ENCODE measurements at places on chromosomes 4 and X.

DNA sequence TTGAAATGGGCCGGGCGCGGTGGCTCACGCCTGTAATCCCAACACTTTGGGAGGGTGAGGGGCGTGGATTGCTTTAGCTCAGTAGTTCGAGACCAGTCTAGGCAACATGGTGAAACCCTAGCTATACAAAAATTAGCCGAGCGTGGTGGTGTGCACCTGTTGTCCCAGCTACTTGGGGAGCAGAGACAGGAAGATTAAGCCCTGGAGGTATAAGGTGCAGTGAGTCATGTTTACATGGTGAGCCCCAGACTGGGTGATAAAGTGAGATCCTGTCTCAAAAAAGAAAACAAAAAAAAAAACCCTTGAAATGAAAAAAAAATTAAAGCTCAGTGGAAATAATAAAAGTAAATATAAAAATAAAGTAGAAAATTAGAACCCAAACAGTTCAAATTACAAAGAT, 6.9 kb upstream of the XAGE2 start:
- no peak for DNase-seq

GRCh38 chr4:38566806-38567398, 97.1 kb upstream of the KLF3 start:
- no peak for DNase-seq

- DNase-seq = no peak
Observed at GRCh38 chr4:61501812-61502211, 301.7 kb downstream of the ADGRL3 start.

DNA sequence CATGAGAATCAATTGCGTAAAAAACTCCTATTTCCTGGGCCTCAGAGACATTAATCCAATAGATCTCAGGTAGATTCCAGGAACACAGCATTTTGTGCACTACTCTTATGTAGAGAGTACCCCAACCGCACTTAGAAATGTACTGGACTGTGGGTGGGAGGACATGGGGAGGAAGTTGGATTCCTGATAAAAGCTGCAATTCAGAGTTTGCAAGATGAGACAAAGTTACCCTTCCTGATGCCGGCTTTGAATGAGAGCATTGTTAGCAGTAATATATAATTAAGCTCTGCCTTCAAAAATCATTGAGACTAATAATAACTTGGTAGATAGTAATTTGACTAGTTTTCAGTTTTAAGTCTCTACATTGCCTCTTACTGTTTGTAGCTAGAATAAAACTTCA, 323.3 kb upstream of the GALNT7 start:
- DNase-seq = no peak

- no peak for DNase-seq
Observed at GRCh38 chrX:64334467-64334866, 60.8 kb downstream of the MTMR8 start.

- no peak for DNase-seq
Observed at GRCh38 chrX:129545408-129545807, 5.3 kb downstream of the OCRL start.

- DNase-seq = no peak
Observed at GRCh38 chr4:177222781-177223180, 86.9 kb upstream of the NEIL3 start.

DNA sequence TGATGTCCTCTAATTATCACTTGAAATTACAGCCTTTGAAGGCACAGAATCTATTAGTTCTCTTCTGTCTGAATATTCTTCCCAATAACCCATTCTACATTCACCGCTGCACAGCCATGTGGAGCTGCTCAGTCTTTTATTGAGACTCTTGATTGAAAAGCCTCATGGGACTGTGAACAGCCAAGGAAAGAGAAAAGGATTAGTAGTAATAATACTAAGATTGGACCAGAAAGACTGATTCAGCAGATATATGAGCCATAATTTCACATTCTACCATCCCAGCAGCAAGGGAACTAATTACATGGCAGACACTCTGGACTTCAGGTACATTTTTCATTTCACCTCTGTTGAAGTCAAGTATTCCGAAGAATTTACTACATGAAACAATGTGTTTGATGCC, 2471.7 kb downstream of the ARAP2 start:
- no peak for DNase-seq

- DNase-seq = no peak
Observed at GRCh38 chr4:68951806-68952585, 392 bp upstream of the UGT2A3 start.

DNA sequence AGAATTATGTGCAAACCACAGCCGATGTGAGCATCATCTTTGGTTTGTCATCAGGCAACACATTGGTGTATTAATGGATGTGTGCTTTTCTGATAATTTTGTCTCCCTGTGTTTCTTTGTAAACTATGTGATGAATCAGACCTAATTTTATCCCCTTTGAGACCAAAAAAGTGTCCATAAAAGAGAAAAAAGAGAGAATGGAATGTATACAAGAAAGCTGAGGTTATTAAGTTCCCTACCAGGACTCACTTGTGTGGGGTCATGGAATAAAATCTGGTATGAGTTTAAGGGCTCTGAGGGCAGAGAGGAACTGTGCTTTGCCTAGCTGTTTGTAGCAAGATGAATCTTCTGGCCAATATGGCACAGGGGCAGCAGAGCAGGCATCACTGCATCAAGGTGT, 239.5 kb upstream of the HAND2 start:
- no peak for DNase-seq

GRCh38 chrX:72573158-72573511, 492 bp upstream of the HDAC8 start:
- DNase-seq = no peak

DNA sequence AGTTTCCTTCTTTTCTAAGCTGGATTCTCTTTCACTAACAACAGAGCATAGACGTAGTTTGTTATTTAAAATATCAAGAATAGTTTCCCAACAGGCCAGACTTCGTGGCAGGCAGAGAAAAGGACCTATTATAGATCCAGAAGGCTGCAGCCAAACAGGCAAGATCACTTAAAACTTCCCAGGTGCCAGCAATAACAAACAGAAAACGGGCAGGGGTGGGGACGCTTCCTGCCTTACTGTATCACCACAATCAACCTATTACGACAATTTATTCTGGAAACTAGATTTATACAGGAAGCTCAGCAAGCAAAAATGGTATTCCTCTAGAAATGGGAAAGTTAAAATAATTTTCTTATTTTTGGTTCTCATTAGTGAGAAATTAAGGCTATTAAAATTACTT, 22.1 kb downstream of the RWDD4 start:
- DNase-seq = no peak

- DNase-seq = no peak
Observed at GRCh38 chr4:159444678-159445077, 341.8 kb downstream of the RAPGEF2 start.

DNA sequence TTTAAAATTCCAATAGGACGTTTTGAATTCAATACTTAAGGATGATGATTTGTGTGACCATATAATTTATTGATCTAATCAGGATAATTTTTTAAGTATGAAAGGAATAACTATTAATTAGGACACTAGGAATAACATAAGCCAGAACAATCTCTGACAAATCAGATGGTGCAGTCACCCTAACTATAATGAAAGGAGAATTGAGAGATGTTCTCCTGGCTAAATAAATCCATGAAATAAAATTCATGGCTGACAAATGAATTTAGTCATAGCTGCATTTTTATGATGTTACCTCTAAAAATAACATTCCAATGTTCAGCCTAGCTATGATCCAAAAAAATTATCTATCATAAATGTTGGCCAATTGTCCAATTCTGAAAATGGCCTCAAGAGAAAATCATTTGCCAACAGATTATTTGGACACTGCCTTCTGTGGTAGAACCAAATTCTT, 190.6 kb upstream of the NEIL3 start:
- DNase-seq = no peak

GRCh38 chr4:113183032-113183605, 133.7 kb downstream of the ANK2 start:
- DNase-seq = no peak

GRCh38 chrX:97564496-97564895, 680.8 kb downstream of the RPA4 start:
- no peak for DNase-seq

DNA sequence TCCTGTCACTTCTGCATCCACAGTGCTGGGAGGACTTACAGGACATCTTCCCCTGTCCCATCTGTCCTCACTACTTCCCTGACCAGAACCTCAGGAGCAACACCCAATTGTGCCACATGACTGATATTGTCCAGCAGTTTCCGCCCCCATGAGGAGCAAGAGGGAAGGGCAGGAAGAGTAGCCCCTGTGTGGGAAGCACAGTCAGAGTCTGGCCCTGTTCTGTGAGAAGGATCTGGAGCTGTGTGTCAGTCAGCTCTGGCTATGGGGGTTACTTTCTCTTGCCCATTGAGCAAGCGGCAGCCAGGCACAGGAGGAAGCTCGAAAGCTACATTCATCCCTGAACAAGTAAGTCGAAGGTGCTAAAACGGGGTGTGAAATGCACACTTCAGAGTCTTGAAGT, 14.8 kb upstream of the TRIM60 start:
- no peak for DNase-seq

DNA sequence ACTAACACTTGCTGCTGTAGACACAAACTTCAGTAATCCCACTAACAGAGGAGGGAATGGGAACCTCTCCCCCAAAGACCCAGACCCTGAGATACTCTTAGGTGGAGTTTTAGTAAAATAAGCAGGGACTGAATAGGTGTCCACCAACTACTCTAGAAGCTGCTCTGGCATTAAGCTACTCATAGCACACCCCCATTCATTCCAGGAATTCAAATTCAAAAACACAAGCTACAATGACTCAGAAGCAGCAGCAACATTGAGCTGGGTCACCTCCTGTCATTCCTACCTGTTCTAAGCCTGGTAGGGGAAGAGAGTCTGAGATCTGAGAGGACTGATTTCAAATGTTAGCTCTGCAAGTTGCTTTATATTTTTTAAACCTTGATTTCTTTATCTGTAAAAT, 135.4 kb upstream of the FRMPD4 start:
- DNase-seq = no peak

DNA sequence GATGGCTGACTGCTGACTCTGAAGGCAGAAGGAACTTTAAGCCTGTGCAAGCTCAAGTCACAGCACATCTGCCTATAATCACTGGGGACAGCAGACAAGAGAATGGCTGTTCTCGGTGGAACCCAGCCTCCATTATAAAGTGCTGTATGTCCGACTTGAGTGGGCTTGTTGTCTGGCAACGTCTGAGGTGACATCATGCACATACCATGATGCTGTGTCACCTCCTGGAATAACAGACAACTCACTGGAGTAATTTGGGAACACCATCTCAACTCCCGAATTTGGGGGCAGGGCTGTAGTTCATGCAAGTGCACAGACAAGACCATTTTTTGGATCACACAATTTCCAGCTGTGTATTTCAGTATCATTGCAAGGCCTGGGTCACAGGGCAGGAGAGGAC, 59.8 kb upstream of the GPM6B start:
- no peak for DNase-seq

- DNase-seq = no peak
Observed at GRCh38 chr4:26152056-26152455, 168.8 kb upstream of the RBPJ start.

DNA sequence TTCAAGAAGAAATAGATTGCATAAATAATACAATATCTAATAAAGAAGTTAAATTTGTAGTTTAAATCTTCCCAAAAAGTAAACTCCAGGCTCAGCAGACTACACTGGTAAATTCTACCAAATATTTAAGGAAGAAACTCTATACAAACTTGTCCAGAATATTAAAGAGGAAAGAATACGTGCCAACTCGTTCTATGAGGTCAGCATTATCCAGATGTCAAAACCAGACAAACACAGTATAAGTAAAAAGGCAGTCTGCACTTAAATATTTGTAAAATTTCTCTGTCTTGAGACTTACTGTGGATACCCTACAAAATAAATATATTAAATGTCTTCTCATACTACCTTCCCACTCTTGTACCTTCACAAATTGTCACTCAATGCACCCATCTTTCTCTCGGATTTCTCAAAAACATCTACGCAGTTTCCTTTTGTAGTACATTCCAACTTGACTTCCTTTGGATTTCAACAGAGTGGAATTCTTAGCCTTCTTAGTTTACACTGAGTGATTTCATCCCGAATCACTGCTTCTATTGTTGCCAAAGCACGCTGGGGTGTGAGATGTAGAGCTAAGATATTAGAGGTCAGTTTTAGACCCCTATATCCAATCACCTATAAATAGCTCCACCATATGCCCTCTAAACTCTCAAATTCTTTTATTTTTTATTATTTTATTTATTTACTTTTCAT, 71.6 kb upstream of the MAB21L2 start:
- no peak for DNase-seq

GRCh38 chrX:33385546-33385945, 174.2 kb upstream of the DMD start:
- no peak for DNase-seq

- DNase-seq = no peak
Observed at GRCh38 chrX:129227366-129227765, 295.9 kb downstream of the SMARCA1 start.

- no peak for DNase-seq
Observed at GRCh38 chr4:94603170-94603747, 151.5 kb downstream of the PDLIM5 start.

DNA sequence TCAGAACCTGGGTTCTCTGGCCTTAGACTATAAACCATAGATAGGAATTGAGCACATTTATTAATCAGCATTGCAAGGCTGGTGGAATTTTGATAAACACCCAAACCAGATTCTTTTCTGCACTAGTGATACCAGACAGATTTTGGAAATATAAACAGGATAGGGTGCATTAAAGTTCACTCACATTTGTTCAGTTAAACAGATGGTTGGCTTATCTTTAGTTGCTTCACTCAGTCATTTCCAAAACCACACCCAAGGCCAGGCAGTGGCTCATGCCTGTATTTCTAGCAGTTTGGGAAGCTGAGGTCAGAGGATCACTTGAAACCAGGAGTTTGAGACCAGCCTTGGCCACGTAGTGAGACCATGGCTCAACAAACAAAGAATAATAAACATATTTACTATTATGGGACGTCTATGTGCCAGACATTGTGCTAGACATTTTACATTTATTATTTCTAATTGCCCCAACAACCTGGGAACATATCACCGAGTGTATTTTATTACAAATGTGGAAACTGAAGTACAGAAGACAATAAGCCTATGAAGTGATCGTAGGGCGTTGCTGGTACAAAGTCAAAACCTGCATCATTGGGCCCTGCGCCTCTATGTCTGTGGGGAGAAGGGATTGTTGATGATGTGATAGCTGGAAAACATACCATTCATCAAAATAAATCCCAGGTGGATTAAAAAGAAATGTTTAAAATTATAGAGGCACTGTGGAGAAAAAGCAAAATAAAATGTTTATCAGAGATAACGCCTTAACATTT, 15.0 kb downstream of the ADD1 start:
- DNase-seq = no peak

DNA sequence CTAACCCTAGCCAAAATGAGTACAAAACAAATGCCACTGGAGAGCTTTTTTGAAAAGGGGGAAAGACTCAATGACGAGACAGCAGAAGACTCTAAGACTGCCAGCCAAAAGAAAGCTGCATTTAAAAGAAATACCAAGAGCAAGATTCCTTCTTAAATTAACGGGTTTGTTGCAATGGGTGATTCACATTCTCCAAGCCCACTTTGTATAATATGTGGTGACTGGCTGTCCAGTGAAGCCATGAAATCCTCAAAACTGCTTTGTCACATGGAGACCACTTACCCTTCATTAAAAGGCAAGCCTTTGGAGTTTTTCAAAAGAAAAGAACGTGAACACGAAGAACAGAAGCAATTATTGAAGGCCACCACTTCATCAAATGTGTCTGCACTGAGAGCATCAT, 68.2 kb downstream of the MRPL1 start:
- DNase-seq = no peak

- DNase-seq = no peak
Observed at GRCh38 chrX:118347736-118348135, 1.8 kb downstream of the WDR44 start.

Data from stimulated activated CD8-positive, alpha-beta memory T cell treated with anti-CD3 and anti-CD28 coated beads, Interleukin-15, amount 100 ng/mL, for 4 hours (primary cell).